ENCODE measurements at places on chromosomes 6 and 20.

- DNase-seq, result no peak
Measured at GRCh38 chr20:625360-625932, 15.3 kb upstream of the TCF15 start.

DNA sequence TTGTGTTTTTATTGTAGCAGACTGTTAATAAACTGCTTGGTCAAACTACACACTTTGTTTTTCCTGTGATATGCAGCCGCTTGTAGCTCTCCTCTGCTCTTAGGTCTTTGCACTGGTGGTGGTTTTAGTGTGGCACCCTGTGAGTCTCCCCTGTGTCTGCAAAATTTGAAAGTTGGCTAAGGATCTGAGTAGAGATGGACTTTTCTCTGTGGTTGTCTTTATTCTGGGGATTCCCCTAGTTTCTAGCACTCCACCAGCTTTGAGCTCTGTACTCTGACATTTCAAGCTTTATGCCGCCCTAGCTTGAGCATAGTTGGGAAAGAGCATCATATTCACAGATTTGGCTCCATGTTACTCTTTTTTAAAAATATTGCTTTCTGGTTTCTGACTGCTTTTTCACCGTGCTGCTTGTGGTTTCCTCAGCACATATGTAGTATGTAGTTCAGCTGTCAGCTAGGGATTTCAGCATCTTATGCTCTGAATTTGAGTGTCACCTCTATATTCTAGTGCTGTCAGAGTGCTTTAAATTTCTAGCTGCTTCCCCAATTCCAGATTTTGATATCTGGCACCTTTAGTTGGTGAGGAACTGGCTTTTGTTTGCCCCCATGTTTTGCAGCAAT lies 25.4 kb downstream of the CDYL start:
- DNase-seq, result no peak

DNA sequence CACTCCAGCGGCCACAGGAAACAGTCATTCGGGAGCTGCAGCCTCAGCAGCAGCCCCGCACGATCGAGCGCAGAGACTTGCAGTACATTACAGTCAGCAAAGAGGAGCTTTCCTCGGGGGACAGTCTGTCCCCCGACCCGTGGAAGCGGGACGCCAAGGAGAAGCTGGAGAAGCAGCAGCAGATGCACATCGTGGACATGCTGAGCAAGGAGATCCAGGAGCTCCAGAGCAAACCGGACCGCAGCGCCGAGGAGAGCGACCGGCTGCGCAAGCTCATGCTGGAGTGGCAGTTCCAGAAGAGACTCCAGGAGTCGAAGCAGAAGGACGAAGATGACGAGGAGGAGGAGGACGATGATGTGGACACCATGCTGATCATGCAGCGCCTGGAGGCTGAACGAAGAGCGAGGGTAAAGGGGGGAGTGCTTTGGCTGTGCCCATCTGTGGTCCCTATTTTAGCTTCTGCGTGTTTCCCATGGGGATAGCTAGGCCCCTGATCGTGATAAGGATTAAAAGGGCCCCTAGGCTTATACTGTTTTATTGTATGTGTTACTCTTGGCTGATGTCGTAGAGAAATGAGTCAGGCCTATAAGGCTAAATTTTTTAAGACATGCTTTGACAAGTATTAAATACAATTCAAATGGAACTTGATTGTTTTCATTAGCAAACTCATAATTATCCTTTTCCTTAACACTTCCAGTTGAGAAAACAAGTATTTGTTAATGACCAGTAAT lies 45.5 kb upstream of the KIF25 start:
- no peak for DNase-seq

DNA sequence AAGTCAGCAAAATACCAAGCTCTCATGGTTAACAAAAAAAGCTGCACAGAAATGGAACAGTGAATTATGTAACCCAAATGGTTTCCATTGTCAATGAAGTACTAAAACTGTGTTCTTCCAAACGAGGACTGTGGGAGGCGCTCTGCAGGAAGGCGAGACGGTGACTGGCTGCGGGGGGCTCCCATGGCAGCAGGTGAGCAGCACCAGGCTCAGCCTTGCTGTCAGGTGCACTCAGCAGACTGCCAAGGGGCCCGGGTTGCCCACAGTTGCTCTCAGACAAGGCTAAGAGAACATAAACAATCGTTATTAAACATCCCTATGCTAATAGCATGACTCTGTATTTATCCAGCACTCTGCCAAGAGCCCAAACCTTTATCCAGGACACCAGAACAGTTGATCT lies 630.3 kb upstream of the ARID1B start:
- DNase-seq, result no peak

- DNase-seq, result no peak
Measured at GRCh38 chr6:42125231-42125630, 17.2 kb downstream of the C6orf132 start.

- no peak for DNase-seq
Measured at GRCh38 chr6:88810701-88811100, 152.7 kb downstream of the RNGTT start.

GRCh38 chr6:111624401-111625098 lies 18.9 kb upstream of the TRAF3IP2 start:
- no peak for DNase-seq

DNA sequence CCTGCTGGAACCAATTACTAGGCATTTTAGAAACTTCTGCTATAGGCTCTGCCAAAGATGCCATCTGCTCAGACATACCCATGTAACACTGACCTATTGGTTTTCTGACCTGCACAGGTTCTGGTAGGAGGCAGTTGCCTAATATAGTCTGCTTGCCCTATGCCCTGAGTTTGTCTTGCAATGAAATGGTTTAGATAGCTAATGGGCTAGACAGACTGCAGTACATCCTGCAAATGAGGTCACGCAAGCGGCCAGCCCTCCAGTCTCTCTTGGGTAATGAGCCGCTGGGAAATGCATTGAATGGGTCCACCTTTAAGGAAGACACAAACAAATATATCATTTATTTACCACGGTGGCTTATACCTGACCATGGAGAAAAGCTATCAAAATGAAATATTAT lies 90.6 kb upstream of the B3GAT2 start:
- DNase-seq, result no peak

DNA sequence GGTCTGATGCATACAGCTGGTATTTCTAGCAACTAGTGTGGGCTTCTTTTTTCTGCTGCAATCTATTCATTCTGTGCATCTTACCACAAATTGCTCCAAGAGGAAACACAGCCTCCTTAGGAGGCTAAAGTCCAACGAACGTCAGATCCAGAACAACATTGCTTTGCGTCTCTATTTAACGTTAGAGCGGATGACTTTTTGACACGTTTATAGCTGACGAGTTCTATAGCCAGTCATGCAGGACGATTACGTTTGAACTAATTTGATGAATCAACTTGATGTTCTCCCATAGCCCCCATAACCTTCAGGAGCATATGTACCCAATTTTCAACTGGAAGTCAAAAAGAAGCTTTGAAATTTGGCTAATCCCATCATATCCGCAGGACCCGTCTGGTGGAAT lies 59.9 kb downstream of the TSHZ2 start:
- no peak for DNase-seq

DNA sequence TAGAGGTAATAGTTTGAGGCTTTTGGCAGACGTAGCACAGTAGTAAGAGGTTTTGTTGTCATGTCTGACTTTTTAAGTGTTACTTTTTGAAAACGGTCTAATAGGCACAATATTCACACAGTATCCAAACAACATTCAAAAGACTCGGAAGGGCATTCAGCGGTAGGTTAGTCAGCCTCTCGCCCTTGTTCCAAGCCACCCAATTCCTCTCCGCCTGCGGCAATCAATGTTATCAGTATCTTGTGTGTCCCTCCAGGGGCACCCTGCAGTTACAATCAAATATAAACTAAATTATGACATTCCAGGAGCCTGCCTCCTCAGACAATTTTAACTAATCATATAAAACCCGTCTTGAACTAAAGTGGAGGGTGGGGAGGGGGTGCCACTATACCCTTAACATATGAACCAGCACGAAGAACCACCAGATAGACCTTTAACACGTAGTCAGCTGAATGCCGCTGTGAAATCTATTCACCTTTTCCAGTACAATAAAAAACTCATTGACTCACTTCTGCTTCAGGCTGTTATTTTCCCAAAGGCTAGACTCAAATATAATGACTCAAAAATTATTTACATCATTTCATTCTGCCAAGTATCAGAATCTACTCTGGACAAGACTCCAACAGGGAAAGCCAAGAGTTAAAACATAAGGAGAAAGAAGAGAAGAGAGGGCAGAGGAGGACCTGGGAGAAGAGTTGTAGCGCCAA lies 1.6 kb downstream of the TENT5A start:
- no peak for DNase-seq

- no peak for DNase-seq
Measured at GRCh38 chr20:57966620-57967019, 256.8 kb upstream of the PMEPA1 start.

Measured in trophoblast cell (in vitro differentiated cells and primary cell).